ENCODE measurements at places on chromosomes 1 and 21. TPM values are rescaled to one million over a fixed set of nuclear protein-coding genes. Genes with fewer than 3 reads are reported as not detected.

The NFIA gene
- 16.2 TPM for total RNA-seq

The SH2D1B gene
- total RNA-seq, result not detected

The XKR8 gene
- total RNA-seq, result 20.1 TPM

DNA sequence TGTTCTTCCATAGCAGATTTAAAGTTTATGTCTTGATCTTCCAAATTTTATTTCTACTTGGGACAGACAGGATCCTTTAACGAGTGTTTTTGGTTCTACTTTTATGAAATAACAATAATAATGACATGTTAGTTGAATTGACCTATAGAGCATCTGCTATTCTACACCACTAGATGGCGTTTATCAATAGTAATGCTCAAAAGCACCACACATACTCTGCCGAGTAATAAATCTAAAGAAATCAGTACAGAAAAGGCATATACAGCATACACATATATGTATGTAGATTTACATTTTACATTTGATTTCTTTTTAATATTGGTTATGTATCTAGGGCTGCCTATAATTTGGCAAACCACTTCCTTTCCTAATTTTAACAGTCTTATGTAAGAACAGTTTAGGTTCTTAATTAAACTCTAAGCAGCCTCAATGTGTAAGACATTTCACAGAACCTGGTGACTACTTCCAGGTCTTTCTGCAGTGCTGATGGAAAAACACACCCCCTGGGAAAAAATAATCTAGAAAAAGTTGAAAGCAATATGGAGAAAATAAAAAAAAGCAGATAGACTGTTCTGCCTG, 5.9 kb upstream of the SIPA1L2 start:
- DNase-seq, result no peak

GRCh38 chr1:31954607-31955283, 16.6 kb upstream of the PTP4A2 start:
- DNase-seq, result no peak

GRCh38 chr21:44938772-44939531, 877 bp upstream of the SLX9 start:
- no peak for DNase-seq

DNA sequence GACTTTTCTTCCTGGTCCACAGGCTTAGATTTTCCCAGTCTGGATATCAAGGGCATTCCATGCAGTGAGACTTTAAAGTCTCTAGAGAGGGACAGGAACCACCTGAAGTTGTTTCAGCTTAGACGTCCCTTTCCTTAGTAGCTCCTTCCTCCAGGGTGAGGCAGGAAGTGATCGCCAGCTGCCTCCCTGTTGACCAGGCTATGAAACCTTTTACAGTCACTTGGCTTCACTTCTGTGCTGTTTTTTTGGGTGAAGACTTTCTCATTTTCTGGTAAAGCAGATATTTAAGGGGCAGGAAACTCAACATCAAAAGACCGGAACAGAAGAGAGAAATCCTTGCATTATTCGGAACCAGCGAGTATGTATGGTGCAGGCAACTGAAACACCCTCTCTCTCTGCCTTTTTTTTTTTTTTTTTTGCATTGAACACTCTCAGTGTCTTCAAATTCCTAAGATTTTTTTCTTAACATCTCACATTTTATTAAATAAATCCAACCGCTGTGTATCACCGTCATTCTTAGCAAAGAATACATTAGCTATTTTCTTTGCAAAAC, 234.6 kb upstream of the IRF2BP2 start:
- DNase-seq, result peak; percentile 52

GRCh38 chr1:7898962-7899361, 41.7 kb downstream of the TNFRSF9 start:
- no peak for DNase-seq

DNA sequence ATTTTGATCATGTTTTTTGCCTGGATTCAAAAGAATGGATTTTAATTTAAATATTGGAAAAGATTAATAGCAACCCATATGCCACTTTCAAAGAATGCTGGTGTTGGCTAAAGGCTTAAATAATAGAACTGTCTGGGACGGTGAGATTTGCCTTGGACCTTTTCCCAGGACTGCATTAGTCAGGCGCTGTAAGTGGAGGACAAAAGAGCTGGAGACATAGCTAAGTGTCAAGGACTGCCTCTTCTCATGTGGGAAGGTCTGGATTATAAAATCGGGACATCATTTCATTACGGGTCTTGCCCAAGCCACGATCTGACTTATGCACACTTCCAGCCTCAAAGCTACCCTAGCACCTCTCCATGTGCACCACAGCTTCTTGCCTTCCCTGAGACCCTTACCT, 458.5 kb upstream of the DEPDC1 start:
- no peak for DNase-seq

GRCh38 chr1:222905151-222905550, 90.3 kb downstream of the DISP1 start:
- DNase-seq, result no peak

GRCh38 chr1:242004751-242005495, 6.0 kb upstream of the MAP1LC3C start:
- no peak for DNase-seq

GRCh38 chr1:16420424-16421118, 16.7 kb downstream of the SPATA21 start:
- no peak for DNase-seq

GRCh38 chr1:41430582-41430981, 53.9 kb downstream of the EDN2 start:
- no peak for DNase-seq
